Brain (organoid and tissue), 16 donors: ENCODE measurements at places on chromosomes 3 and 15. TPM values are rescaled to one million over a fixed set of nuclear protein-coding genes. Genes with fewer than 3 reads are reported as not detected.

The CFAP92 gene
- polyA plus RNA-seq = 0.27 TPM

The ZNF662 gene
- polyA plus RNA-seq = 1.4 TPM

The STARD9 gene
- polyA plus RNA-seq = 1.6 TPM

The PROK2 gene
- not detected for polyA plus RNA-seq

The ELL3 gene
- 10.6 TPM for polyA plus RNA-seq

The UROC1 gene
- polyA plus RNA-seq = 0.10 TPM

The APOD gene
- polyA plus RNA-seq = 673 TPM

The ECE2 gene
- polyA plus RNA-seq = 9.5 TPM

The DENND4A gene
- 7.9 TPM for polyA plus RNA-seq

The ASB14 gene
- polyA plus RNA-seq = not detected

The ZNF654 gene
- 2.2 TPM for polyA plus RNA-seq

The GRM2 gene
- 10.5 TPM for polyA plus RNA-seq

The CLRN1 gene
- polyA plus RNA-seq = not detected

The WDR49 gene
- polyA plus RNA-seq = 0.15 TPM

The PARP15 gene
- polyA plus RNA-seq = not detected

The CSTA gene
- 0.51 TPM for polyA plus RNA-seq

The SHF gene
- polyA plus RNA-seq = 93.7 TPM

The TBCCD1 gene
- 10.1 TPM for polyA plus RNA-seq

The CRABP1 gene
- polyA plus RNA-seq = 118 TPM

The CYP1A1 gene
- 0.17 TPM for polyA plus RNA-seq

The IGSF10 gene
- 10.2 TPM for polyA plus RNA-seq

The FGF12 gene
- 12.7 TPM for polyA plus RNA-seq

The GRAMD2A gene
- polyA plus RNA-seq = 3.0 TPM

The ATP10A gene
- polyA plus RNA-seq = 2.7 TPM

The CPN2 gene
- polyA plus RNA-seq = not detected

The PRSS50 gene
- polyA plus RNA-seq = not detected

The MTHFS gene
- polyA plus RNA-seq = 21.0 TPM

The PFN2 gene
- polyA plus RNA-seq = 317 TPM
